Natural killer cell treated with Interleukin-12 subunit alpha and Interleukin-12 subunit beta and Interleukin-15 and Interleukin-18, amount 100 ng/mL, for 72 hours (primary cell): ENCODE measurements at places on chromosomes 11 and 22. TPM values are rescaled to one million over a fixed set of nuclear protein-coding genes. Genes with fewer than 3 reads are reported as not detected.

The OR51B2 gene
- not detected for total RNA-seq

The CARD16 gene
- total RNA-seq = 17.1 TPM

The OR10G7 gene
- total RNA-seq = not detected

The MS4A6E gene
- total RNA-seq = not detected

The CCDC116 gene
- total RNA-seq = 2.0 TPM

The MS4A12 gene
- not detected for total RNA-seq

The RIMBP3C gene
- 1.4 TPM for total RNA-seq

The VPS26B gene
- total RNA-seq = 33.9 TPM

The C11orf54 gene
- 19.6 TPM for total RNA-seq

The MAPK8IP1 gene
- 2.0 TPM for total RNA-seq

The TCN1 gene
- total RNA-seq = not detected

The PCNX3 gene
- 96.9 TPM for total RNA-seq

The HSPB2 gene
- total RNA-seq = not detected

The SHISAL1 gene
- total RNA-seq = not detected

The OR52E5 gene
- not detected for total RNA-seq

The AHNAK gene
- total RNA-seq = 60.0 TPM

The PIK3C2A gene
- 25.7 TPM for total RNA-seq

The DRD4 gene
- total RNA-seq = 0.48 TPM

The IGSF22 gene
- not detected for total RNA-seq

The RIC3 gene
- total RNA-seq = 1.4 TPM

The OR8K3 gene
- not detected for total RNA-seq

The TSGA10IP gene
- total RNA-seq = not detected

The VPREB1 gene
- total RNA-seq = not detected

GRCh38 chr11:75896843-75897419 lies 81.9 kb downstream of the UVRAG start:
- DNase-seq = no peak

- DNase-seq = no peak
Observed at GRCh38 chr11:103967985-103968384, 68.5 kb upstream of the DDI1 start.

DNA sequence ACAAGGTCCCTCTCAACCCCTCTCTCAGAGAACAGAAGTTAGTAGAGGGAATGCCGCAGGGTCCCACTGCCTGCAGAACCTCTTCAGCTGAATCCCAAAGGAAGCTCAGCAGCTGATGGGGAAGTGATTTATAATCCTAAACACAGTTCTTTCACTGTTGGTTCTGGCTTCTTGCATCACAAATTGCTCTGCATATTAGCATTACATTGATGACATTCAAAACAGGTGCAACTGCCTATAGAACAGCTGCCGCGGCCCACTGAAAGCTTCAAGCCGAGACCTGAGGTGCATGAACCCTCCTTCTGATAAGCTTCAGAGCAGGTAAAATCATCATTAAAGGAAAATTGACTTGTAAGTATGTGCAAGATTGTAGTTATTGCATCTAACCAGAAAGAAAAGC lies 75.2 kb upstream of the KIRREL3 start:
- no peak for DNase-seq

DNA sequence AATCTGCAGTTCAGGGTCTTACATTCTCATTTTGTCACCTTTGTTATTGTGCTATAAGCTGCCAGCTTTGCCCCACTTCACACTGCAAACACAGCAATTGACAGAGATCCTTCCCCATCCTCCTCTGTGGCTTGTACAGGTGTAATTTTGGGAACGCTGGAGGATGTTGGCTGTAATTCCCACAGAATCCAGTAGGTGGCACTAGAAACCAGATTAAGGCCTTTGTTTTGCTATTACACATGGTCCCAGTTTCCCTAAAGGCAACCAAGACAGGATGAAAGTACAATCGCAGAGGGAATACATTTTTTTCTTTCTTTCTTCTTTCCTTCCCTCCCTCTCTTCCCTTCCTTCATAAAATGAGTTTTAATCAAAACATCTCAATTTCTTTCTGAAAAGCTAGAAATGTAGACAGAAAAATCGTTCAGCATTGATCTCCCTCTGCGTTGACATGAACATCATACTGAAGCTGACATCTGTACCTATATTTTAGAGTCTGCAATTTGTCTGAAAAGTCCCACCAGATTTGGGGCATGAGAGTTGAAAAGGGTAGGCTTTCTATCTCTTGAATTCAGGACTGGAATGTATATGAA lies 21.3 kb upstream of the NELL1 start:
- DNase-seq = no peak

DNA sequence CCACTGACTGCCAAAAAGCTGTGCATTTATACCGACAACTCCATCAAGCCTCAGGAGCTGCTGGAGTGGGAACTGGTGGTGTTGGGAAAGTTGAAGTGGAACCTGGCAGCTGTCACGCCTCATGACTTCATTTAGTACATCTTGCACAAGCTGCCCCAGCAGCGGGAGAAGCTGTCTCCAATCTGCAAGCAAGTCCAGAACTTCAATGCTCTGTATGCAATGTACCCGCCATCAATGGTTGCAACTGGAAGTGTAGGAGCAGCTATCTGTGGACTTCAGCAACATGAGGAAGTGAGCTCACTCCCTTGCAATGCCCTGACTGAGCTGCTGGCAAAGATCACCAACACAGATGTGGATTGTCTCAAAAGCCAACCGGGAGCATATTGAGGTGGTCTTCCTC lies at the start of gene SLC22A25:
TSS of gene SLC22A25 (minus strand) at position 67 of the 400 bp plus-strand sequence. CDS start 13,947 bp downstream, outside the sequence.
- DNase-seq = no peak

- DNase-seq = no peak
Observed at GRCh38 chr22:44288913-44289312, 23.8 kb downstream of the SHISAL1 start.

GRCh38 chr11:116647305-116648080 lies 125.3 kb downstream of the BUD13 start:
- DNase-seq = no peak

- no peak for DNase-seq
Observed at GRCh38 chr22:43953988-43954785, 1.1 kb upstream of the SAMM50 start.

DNA sequence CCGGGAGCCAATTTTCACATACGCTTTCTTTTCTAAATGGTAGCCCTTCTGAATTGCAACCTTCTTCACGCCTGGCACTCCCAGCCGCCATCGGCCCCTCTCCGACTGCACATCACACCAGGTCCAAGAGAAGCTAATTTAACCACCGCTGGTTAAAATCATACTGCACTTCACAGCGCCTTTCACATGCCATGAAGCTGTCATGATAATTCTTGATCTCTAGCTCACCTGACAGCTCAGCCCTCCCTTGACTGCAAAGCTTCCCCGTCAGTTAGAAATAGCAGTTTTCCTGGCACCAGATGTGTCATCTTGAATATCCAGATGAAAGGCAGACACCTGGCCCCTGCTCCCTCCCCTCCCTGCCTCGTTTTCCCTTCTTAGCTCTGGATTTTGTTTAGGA lies 101.4 kb downstream of the ARL14EP start:
- no peak for DNase-seq

DNA sequence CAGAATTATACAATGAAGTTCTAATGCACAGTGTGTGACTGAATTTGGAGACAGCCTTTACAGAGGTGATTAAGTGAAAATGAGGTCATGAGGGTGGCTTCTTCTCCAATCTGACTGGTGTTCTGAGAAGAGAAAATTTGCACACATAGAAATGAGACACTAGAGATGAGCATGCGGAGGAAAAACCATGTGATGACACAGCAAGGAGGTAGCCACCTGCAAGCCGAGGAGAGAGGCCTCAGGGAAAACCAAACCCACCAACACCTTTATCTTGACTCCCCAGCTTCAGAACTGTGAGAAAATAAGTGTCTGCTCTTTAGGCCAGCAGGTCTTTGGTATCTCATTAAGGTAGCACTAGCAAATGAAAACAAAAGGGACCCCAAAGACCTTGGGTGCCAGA lies 93.2 kb downstream of the GGTLC2 start:
- no peak for DNase-seq

DNA sequence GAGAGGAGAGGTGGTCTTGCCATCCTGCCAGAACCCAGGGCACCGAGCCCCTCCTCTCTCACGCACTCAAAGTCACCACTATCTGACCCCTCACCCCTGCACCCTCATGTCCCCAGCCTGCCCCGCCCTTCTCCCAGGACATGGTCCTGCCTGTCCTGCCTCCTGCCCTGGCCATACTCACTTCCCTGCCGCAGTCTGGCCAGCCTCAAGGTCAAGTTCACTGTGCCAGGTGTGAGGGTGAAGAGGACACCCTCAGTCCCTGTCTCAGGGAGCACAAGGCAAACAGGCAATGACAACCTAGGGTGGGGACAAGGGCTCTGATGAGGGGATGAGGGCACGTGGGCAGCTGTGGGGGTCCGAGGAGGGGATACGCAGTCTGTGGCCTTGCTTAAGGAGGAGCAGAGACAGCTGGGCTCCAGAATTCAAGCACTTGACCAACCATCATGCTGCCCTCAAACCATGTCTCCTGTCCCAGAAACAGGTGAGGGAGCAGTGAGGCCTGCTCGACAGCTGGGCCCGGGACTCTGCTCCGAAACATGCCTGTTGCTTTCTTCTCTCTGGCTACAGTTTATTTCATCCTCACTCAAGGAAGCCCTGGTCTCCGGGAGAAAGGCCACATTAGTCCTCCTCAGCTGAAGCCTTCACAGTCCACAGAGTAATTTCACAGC lies 36.6 kb downstream of the PDGFB start:
- DNase-seq = no peak

DNA sequence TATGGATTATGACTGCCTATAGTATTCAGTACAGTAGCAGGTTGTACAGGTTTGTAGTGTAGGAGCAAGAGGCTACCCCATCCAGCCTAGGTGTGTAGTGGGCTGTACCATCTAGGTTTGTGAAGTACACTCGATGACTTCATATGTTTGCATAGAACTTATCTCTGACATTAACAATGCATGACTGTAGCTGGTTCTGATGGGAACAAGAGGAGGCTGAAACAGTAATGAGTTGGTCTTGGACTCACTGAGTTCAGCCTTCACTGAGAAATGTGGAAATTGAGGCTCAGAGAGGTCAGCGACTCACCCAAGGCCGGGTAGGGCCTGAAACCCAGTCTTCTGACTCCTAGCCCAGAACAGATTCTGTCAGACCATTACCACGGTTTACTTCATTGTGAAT lies 13.0 kb downstream of the MYO7A start:
- DNase-seq = no peak

GRCh38 chr22:37911697-37912096 lies 5.6 kb downstream of the MICALL1 start:
- no peak for DNase-seq

GRCh38 chr11:3808861-3809623 lies 682 bp downstream of the PGAP2 start:
- no peak for DNase-seq

- no peak for DNase-seq
Observed at GRCh38 chr11:130633466-130633865, 185.0 kb downstream of the ADAMTS15 start.

GRCh38 chr11:2039198-2039759 lies 41.6 kb upstream of the H19 start:
- no peak for DNase-seq

DNA sequence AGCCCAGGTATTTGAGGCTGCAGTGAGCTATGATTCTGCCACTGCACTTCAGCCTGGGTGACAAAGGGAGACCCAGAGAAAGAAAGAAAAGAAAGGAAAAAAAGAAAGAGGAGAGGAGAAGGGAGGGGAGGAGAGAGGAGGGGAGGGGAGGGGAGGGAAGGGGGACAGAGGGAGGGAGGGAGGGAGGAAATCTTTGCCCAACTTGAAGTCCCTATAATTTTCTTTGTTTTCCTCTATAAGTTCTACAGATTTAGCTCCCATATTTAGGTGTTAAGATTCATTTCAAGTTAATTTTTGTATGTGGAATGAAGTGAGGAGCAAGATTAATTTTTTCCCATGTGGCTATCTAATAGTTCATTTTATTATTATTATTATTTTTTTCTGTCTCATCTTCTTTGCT lies 328.3 kb downstream of the LARGE1 start:
- no peak for DNase-seq

DNA sequence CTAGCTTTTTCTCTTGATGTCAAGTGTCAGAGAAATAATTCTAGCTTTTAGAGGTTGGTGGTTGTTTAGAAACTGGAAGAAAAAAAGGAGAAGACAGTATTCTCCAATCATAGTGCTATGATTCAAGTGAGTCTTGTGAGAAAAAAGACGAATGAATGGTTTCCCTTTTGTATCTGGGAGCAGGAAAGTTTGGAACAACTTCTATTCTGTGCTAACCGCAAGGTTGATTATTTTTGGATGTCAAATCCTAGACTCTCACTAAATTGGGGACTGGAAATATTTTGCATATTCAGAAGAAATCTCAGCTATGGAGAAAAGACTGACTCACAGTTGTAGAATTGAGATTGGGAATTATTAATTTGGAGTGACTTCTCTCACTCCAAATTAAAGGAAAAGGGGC lies 69.2 kb downstream of the SYT13 start:
- no peak for DNase-seq

DNA sequence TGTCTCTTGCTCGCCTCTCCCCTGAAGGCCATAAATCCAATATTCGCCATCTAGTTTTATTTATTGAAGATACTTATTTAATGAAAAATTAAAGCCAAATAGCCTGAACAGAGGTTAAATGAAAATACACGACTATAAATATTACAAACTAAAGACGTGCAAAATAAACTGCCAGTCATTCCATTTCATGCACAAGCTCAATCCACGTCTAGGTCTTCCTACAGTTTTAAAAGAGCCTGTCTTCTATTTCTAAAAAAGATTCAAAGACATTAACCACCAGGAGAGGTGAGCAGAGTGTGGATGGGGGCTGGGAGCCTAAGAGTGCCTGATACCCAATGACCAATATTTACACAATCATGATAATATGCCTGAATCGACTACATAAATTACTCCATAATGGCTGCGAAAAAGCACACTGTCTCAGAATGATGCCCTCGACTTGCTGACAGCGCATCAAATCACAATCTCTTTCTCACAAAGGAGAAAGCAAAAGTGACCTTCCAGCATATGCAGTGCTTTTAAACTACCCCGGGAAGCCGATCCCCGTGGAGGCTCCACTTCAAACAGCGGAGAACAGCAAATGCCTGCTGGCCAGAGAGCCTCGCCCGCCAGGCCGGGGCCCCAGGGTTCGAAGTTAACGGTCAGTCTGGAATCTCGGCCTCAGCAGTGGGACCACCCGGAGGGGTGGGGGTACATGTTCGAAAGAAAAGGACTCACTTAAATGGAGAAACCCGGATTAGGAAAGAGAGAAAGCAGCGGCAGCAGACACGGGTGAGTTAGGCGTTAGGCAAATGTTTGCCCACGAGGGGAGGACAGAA lies 1.7 kb downstream of the FCHSD2 start:
- peak; percentile 64 for DNase-seq
